Adipocyte (in vitro differentiated cells): ENCODE measurements at places on chromosomes 2 and 18.

GRCh38 chr2:236745420-236746210 is 176.0 kb downstream of the ACKR3 start:
- peak; percentile 91 for DNase-seq

DNA sequence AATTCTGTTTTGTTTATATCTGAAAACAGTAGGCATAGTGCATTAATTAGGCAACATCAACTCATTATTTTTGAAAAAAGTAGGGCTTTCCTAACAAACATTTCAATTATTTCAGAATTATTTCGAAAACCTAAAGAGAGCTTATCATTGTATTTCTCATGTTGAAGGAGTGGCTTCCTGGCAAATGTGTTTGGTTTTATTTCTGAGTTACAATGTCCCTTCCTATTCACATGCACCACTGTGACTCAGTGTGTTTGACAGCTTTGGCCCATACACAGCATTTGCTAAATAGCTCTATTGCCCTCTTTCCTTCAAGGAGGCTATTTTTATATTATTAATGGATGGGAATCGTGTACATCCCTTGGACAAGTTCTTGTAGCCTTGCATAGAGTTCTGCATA is 205.9 kb downstream of the PTGR3 start:
- peak; percentile 9 for DNase-seq

- peak; percentile 45 for DNase-seq
Measured at GRCh38 chr2:159612255-159612901, 4.0 kb downstream of the BAZ2B start.

DNA sequence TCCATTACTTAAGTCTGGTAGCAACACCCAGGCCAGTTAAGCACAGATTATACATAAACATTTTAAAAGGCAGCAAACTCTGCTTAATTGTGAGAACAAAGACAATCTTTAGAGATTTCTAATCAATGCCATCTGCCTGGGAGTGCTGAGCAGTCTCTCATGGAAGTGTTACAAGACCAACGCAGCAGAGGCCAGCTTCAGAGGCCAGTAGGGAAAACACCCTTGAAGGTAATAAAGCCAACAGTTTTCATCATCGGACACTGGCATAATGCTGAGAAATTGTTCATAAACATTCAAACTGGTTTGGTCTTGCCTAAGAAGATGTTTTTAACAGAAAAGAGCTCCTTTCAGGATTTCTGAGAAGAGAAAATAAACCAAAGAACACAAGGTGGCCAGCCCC is 35.0 kb downstream of the EPB41L3 start:
- DNase-seq, result no peak

- DNase-seq, result peak; percentile 46
Measured at GRCh38 chr2:238427435-238428162, 872 bp downstream of the ASB1 start.

DNA sequence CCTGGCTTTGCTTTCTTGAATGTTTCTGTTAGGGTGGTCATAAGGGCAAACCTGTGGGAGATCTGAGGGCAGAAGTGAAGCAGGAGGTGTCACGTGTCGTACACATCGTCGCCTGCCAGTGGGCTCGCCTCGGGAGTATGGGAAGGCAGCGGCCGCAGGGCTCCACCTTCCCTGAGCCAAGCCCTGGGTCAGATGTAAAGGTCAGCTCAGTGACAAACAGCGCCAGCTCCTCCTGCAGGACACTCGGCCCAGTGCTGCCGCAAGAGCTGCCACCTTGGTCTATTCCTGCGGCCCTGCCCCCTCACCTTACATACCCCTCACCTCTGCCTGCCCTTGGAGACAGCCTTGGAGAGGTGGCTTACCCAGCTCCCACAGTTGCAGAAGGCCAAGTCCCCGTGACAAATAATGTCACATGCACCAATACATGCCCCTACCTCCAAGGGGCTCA is 64.2 kb downstream of the PSMG2 start:
- DNase-seq, result no peak

GRCh38 chr18:2293109-2293839 is 278.0 kb downstream of the METTL4 start:
- no peak for DNase-seq
